ENCODE measurements at places on chromosomes 6 and 20. TPM values are rescaled to one million over a fixed set of nuclear protein-coding genes. Genes with fewer than 3 reads are reported as not detected.

GINS1 gene
- 59.9 TPM for total RNA-seq

FOXQ1 gene
- 39.8 TPM for total RNA-seq

FAM217A gene
- total RNA-seq: not detected

HLA-DRA gene
- total RNA-seq: not detected

RNF8 gene
- 65.7 TPM for total RNA-seq

ZNF311 gene
- total RNA-seq: not detected

MYCT1 gene
- not detected for total RNA-seq

NKAIN2 gene
- total RNA-seq: not detected

FABP7 gene
- total RNA-seq: not detected

CFAP61 gene
- total RNA-seq: 0.27 TPM

SMLR1 gene
- 104 TPM for total RNA-seq

VGLL2 gene
- not detected for total RNA-seq

CDH26 gene
- 0.45 TPM for total RNA-seq

SLC25A27 gene
- total RNA-seq: 0.32 TPM

GTSF1L gene
- total RNA-seq: not detected

HLA-DQB1 gene
- total RNA-seq: not detected

SLA2 gene
- total RNA-seq: 1.8 TPM

RNF5 gene
- total RNA-seq: 98.0 TPM

HDGFL1 gene
- not detected for total RNA-seq

ITPR3 gene
- total RNA-seq: 3.8 TPM

GHRH gene
- not detected for total RNA-seq

HLA-DQB2 gene
- not detected for total RNA-seq

GSTA5 gene
- not detected for total RNA-seq

RNF217 gene
- 1.2 TPM for total RNA-seq

EFCAB8 gene
- total RNA-seq: 0.22 TPM

LAMP5 gene
- total RNA-seq: not detected

ZNF334 gene
- total RNA-seq: 4.8 TPM

MAS1 gene
- total RNA-seq: not detected

DPPA5 gene
- total RNA-seq: not detected

CLPSL1 gene
- total RNA-seq: not detected

EDN3 gene
- total RNA-seq: not detected

TAGAP gene
- total RNA-seq: not detected

ARFGEF3 gene
- total RNA-seq: 0.60 TPM

LPA gene
- total RNA-seq: not detected

ARFGEF2 gene
- 89.4 TPM for total RNA-seq

OPRM1 gene
- total RNA-seq: not detected

CAGE1 gene
- 0.15 TPM for total RNA-seq

OPN5 gene
- total RNA-seq: not detected

Data from HepG2 (cell line).